ENCODE measurements at places on chromosomes 1 and 21.

DNA sequence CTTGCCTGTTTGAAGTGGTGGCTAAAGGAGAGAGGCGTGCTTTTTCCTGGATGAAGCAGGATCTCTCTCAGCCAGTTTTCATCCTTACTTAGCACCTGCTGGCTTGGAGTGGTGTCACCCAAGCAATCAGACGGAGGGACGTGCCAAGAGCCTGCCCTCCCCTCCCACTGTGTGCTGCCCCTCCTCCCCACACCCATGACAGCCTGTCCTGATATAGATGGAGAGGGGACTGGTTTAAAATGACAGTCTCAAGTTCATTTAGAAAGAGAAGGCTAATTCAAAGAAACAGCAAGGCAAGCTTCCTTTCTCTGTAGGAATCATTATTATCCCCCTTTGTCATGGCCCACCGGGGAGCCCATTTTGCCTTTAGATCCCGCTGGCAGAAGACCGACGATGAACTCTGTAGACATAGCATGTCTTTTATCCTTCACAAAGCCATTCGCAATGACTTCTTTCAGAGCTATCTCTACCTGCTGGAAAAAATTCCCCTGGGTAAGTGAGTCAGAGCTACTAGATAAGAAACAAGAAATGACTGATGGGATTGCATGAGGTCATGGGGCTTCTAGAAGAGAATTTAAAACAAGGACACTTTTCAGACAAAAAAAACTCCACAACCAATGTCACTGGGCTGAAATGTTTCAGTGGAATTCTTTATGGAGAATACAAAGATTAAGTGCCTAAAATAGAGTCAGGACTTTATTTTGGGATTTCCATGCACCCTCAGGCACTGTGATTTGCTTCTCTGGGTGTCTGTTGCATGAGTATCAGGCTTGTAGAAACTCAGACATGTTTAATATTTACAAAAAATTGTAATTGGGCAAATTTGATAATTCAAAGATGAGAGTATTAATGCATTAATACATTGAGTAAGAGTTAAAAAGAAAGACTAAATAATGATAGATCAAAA, at the start of gene NTMT2:
NTMT2 (plus strand) TSS at position 190 of the 907 bp plus-strand sequence; CDS start at position 339, 149 bp downstream.
- no peak for DNase-seq

- DNase-seq: no peak
These were observed 3.5 kb upstream of the SLC44A5 start for GRCh38 chr1:75614399-75614756.

GRCh38 chr1:2445162-2445822, 30.8 kb upstream of the PLCH2 start:
- DNase-seq: no peak

- peak; percentile 16 for DNase-seq
These were observed 330.9 kb downstream of the S1PR1 start for GRCh38 chr1:101567582-101568189.

GRCh38 chr1:10651793-10652192, 144.7 kb downstream of the CASZ1 start:
- DNase-seq: no peak

GRCh38 chr21:37128076-37128475, 55.0 kb downstream of the TTC3 start:
- no peak for DNase-seq

DNA sequence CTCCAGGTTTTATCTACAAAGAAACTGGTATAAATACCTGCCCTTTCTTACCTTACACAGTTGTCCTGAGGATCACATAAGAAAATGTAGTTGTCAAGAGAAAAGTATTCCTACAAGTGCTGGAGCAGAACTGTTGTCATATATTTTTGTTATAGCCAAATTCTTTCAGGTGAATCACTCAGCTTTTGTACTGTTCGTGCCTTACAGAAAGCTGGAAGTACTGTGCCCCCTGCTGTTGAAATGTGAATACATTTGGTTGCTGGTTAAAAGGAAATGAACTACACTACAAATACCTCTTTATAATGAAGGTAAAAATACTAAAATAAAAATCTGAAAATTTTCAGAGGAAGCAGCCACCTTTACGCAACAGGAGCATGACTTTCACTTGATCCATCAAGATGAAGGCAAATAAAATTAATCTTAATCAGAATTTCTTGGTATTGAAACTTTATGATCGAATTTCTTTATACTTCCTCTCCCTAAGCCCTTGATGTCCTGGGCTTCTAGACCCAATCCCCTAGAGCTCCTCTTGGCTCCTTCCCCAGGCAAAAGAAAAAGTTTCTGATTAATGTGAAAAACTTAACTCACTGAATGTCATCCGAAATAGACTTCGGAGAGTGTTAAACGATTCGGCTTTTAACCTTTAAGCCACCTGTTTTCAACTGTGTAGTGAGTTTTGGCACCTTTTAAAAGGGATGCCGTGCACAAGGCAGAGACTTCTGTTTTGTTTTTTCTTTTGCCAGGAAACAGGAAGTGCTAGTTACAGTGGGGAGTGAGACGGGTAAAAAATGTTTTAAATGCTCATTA, 12.5 kb downstream of the CHML start:
- DNase-seq: no peak

DNA sequence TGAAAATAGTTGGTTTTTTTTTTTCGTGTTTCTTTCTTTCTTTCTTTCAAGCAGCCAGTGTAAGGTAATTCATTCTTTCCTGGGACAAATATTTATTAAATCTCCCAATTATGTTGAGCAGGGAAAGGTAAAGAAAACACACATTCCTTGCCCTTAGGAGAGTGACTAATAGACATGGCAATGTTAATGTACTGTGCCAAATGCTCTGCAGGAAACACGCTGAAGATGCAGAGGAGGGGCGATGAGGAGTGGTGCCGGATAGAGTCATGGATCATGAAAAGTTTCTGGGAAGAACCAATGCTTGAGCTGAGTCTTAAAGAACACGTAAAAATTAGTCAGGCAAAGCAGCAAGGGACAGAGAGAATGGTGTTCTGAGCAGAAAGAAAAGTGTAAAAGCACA, 199.2 kb downstream of the DNM3 start:
- DNase-seq: no peak

- DNase-seq: no peak
These were observed 111.4 kb upstream of the ARTN start for GRCh38 chr1:43822040-43822690.

- DNase-seq: no peak
These were observed 163.1 kb upstream of the BEND5 start for GRCh38 chr1:48939828-48940227.

DNA sequence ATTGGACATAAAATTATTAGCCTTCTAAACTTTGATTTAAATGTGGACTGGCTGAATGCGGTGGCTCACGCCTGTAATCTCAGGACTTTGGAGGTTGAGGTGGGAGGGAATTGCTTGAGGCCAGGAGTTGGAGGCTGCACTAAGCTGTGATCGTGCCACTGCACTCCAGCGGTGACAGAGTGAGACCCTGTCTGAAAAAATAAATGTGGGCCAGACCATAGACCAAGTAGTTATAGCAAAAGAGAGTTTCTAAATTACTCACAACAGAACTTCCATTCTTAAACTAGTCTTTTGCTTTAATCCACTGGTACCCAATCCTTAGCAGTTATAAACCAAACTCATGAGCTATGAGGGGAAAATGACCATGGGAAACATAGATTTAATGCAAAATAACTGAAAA, 35.2 kb downstream of the RAP1A start:
- DNase-seq: no peak

GRCh38 chr1:70907563-70908310, 139.9 kb downstream of the PTGER3 start:
- no peak for DNase-seq

GRCh38 chr1:28503117-28503516, 2.7 kb upstream of the RCC1 start:
- DNase-seq: no peak

- DNase-seq: no peak
These were observed 161.7 kb downstream of the ROR1 start for GRCh38 chr1:63935553-63935952.

DNA sequence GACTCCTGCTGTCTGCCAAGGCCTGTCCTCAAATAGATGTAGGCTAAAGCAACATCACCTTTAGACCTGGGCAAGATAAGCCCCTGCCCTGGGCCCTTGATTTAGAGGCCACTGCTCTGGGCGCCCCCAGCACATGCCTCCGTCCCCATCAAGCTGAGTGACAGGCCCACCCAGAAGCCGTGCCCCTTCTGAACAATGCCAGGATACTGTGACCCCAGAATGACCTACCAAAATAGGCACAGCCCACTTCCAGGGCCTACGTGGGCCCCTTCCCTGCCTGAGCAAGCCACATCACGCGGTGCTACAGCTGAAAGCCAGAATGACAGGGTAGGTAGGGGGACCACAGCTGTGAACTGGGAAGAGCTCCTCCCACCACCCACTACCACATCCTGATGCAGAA, 24.7 kb upstream of the BECN2 start:
- DNase-seq: no peak

GRCh38 chr1:84583648-84584047, 9.4 kb upstream of the CTBS start:
- DNase-seq: no peak

DNA sequence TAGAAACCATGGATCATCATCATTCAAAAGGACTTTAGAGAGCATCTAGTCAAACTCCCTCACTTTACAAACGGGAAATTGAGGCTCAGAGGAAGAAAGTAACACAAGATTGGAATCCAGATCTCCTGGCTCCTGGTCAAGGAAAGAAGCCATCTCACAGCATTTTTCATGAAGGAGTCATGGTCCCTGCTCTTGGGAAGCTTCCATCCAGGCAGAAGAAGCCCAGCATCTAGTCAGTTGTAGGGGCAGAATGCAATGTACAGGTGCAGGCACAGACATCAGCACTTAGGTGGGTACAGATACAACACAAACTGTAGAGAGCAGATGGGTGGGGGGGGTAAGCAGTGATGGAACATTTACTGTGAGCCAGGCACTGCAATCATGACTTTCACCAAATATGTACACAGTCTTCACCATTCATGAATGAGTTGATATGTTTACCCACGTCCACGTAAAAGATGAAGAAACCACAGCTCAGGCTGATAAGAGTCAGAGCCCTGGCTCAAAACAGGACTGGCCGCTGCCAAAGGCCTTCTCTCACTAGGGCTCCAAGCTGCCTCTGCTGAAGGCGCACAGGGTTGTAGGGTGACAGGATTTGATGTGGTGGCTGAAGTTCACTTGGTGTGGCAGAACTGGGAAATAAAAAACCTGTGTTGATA, 44.0 kb downstream of the OPTC start:
- no peak for DNase-seq

GRCh38 chr1:93433407-93433961, 14.4 kb upstream of the FNBP1L start:
- DNase-seq: no peak

- no peak for DNase-seq
These were observed 95.4 kb downstream of the POFUT2 start for GRCh38 chr21:45192332-45192731.

DNA sequence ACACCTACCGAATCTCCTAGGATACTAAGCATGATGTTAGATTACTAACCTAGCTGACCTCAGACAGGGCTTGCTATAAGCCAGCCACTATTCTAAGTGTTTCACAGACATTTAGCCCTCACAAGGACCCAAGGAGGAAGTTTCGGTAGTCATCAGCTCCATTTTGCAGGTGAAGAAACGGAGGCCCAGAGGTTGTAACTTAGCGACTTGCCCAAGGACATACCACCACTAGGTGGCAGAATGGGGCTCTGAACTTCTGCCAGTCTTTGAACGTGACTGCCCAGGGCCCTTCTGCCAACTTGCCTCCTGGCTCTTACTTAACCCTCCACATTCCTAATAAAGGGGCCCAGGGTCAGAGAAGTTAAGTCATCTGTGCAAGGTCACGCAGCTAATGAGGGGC, 283.5 kb downstream of the C1orf94 start:
- DNase-seq: no peak

GRCh38 chr1:55347866-55348265, 132.7 kb upstream of the USP24 start:
- DNase-seq: no peak

GRCh38 chr21:36980280-36981048, 14.0 kb upstream of the HLCS start:
- no peak for DNase-seq

DNA sequence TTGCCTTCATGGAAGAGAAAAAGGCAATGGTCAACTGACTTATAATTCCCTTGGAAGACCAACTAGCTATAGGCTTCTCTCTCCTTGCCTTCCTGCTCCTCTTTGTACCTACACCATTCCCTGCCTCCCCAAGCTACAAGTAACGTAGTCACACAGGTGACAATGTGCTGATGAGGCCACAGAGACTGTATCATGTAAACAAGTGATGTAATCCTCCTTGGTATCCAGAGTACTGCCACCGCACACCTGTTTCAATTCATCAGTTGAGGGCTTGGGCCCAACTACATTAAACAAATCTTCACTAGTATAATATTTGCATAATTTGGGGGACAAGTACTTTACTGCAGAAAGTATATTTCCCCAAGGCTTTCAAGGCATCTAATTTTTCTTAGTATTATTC, 76.4 kb upstream of the SCYL3 start:
- no peak for DNase-seq

GRCh38 chr1:201659572-201659971, 120.6 kb downstream of the NAV1 start:
- DNase-seq: no peak

- DNase-seq: no peak
These were observed 2.6 kb downstream of the USP24 start for GRCh38 chr1:55212349-55213150.
